Ascending aorta (tissue), 2 donors: ENCODE measurements at places on chromosomes 6 and 20. TPM values are rescaled to one million over a fixed set of nuclear protein-coding genes. Genes with fewer than 3 reads are reported as not detected.

GTPBP2 gene
- total RNA-seq = 30.7 TPM

CALHM5 gene
- total RNA-seq = 3.4 TPM

GDAP1L1 gene
- not detected for total RNA-seq

SYTL3 gene
- 4.7 TPM for total RNA-seq

PTK6 gene
- total RNA-seq = not detected
